CD4-positive, alpha-beta T cell (primary cell): ENCODE measurements at places on chromosomes 11 and 22.
A peak's percentile ranks its signal among the peaks of the same experiment; 100 is the strongest.

DNA sequence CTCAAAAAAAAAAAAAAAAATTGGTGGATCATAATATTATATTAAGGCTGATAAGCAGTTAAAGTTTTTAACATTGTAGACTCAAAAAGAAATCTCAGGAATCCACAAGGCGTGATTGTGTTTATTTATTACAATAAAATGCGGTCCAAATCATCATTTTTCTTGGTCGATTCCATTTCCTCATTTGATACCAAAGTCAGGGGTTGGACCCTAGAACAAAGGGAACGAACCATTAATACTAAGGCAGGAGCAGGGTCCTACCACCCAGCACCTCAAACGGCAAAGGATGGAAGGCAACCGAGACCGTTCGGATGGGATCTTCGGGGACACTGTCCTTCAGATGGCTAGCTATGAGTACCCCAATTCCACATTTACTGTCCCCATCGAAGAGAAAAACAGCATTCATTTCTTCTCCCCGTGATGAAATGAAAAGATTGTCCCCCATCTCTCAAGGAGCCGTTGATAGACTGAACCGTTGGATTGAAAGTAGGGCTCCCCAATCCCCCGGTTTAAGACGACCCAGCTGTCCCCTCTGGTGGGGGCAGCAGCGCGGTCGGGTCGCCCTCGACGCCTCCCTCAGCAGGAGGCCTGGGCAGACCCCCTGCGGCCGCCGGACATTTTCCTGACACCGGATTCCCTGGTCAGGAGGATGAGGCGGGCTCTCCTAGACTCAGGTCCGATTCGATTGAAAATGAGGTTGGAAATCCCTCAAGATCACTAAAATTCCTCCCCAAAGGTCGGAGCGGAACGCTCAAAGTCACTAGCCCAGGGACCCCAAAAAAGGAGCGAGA is 607 bp downstream of the DMC1 start:
- no peak for DNase-seq

DNA sequence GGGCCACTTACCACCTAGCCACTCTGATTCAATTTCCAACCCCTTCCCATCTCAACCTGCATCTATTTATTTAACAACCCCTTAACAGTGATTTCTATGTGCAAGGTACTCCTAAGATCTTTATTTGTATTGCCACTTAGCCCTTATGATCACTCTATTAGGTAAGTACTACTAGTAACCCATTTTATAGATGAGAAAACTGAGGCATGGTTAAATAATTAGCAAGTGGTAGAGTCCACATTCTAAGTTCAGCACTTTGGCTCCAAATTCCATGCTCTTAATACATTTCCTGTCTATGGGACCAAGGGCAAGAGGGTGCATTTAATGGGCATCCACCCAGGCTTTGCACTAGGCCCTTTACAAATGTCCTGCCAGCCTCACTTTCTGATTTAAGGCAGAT is 38.1 kb upstream of the CSNK2A3 start:
- no peak for DNase-seq

- peak; percentile 33 for DNase-seq
Observed at GRCh38 chr11:6926208-6927029, at the start of gene ZNF215. Gene ZNF215 (plus strand): TSS chr11:6926426. CDS start chr11:6932273, 5,847 bp downstream.

DNA sequence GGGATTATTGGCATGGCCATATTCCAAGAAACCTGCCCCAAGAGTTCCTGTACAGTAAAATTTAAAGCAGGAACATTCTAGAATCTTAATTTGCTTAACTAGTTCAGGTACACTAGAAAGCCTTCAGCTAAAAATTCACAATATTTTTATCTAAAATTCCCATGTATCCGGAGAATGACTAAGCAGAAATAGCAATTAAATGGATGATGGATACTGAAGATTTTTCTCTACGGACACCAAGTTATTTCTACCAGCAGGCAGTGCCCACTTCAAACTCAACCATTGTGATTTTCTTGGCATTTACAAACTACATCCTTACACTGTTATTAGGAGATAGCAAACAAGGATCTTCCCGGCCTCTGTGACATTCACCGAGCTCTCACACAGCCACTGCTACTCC is 2.9 kb downstream of the PATE3 start:
- DNase-seq = no peak

DNA sequence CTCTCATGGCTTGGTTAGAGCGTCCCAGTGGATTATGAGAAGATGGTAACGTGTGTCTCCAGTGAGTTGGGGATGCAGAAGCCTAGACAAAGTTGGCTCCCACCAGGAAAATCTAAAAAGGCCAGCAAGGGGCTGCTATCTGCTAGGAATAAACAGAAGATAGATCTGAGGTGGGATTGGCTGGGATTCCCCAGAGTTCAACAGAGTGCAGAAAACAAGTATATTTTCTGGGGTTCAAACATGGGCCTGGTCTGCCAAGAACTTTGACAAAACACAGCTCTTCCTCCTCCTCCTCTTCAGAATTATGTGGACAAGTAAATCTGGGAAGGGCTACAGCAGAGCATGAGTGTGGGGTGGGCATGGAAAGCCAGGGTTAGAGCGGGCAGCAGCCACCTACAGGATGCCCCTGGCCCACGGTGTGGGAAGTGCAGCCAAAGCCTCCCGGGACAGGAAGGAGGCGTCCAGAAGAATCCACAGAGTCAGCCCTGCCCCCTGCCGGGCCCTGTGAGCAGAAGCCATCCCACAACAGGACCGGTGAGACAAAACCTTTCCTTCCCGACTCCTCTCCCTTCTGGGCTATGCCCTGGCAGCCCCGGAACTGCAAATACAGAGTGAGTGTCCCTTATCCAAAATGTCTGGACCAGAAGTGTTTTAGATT is 67.1 kb downstream of the CD82 start:
- peak; percentile 57 for DNase-seq

DNA sequence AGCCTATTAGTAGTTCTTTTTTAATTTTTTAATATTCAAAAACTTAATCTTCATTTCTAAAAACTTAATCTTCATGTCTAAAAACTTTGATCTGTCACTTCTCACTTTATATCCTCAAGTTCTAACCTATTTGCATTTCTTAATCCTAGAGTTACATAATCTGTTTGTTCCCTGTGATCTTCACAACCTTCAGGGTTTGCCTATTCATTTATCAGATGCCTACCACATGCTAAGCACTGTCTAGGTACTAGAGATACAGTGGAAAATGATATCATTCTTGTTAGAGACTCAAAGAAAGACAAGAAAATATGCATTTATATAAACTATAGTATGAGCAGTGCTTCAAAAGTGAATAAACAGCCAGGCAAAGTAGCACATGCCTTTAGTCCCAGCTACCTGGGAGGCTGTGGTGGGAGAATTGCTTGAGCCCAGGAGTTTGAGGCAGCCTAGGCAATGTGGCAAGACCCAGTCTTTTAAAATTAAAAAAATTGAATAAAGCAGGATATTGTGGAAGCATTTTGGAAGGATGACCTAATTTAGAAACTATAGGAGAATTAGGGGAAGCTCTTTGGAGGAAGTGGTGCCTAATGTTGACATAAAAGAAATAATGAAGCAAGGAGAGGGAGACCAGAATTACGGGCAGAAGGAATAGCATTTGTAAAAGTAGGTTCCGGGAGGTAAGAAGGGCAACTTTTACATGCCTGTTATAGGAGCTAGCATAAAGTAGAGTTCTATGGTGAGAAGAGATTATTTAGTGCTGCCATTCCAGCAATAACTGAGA is 54.4 kb upstream of the GRK2 start:
- DNase-seq = no peak

GRCh38 chr11:119741369-119742262 is 12.6 kb upstream of the NECTIN1 start:
- DNase-seq = peak; percentile 72

DNA sequence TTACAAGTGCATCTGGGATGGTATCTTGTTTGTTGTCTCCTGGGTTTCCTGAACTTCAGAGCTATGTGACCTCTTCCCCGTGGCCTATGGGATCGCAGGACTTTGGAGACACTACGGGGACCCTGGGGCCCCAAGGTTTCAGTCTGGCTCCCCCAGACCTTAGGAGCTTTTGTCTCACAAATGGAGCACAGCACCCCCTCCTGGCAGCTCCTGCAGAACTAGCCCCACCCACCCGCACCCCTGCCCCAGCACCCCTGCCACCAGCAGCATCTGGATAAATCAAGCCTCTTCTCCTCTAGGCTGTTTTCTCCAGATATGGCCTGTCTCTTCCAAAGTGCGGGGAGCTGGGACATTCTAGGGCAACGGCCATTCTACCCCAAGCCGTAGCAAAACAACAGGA is 10.4 kb downstream of the RCOR2 start:
- DNase-seq = peak; percentile 76
